Activated CD8-positive, alpha-beta T cell treated with anti-CD3 and anti-CD28 coated beads for 36 hours (primary cell): ENCODE measurements at places on chromosomes 11 and 22. TPM values are rescaled to one million over a fixed set of nuclear protein-coding genes. Genes with fewer than 3 reads are reported as not detected.
A peak's percentile ranks its signal among the peaks of the same experiment; 100 is the strongest.

CAT gene
- 24.8 TPM for total RNA-seq

GAB4 gene
- total RNA-seq, result not detected

ZNF70 gene
- total RNA-seq, result 1.7 TPM

DNA sequence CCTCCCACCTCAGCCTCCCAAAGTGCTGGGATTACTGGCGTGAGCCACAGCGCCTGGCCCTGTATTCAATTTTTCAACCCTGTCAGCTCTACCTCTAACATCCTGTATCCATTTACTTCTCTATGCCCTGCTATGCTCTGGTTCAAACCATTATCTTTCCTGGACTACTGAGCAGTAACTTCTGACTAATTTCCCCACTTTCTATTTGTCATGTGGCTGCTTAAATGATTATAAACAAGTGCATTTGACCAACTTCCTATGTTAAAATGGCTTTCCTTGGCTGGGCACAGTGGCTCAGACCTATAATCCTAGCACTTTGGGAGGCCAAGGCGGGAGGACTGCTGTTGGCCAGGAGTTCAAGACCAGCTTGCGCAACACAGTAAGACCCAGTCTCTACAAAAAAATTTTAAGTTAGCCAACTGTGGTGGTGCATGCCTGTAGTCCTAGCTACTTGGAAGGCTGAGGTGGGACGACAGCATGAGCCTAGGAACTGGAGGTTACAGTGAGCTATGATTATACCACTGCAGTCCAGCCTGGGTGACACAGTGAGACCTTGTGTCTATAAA lies 2.1 kb downstream of the MED19 start:
- H3K27ac ChIP-seq, result peak overlapping the region; percentile 14
- peak overlapping the region; percentile 1 for H3K4me3 ChIP-seq
- DNase-seq, result no peak
- peaks cover 43% of the 10 kb centered on the region for H3K4me1 ChIP-seq
- H3K36me3 ChIP-seq, result peaks cover 16% of the 10 kb centered on the region

OR5P2 gene
- not detected for total RNA-seq

TRIOBP gene
- 17.8 TPM for total RNA-seq

DNA sequence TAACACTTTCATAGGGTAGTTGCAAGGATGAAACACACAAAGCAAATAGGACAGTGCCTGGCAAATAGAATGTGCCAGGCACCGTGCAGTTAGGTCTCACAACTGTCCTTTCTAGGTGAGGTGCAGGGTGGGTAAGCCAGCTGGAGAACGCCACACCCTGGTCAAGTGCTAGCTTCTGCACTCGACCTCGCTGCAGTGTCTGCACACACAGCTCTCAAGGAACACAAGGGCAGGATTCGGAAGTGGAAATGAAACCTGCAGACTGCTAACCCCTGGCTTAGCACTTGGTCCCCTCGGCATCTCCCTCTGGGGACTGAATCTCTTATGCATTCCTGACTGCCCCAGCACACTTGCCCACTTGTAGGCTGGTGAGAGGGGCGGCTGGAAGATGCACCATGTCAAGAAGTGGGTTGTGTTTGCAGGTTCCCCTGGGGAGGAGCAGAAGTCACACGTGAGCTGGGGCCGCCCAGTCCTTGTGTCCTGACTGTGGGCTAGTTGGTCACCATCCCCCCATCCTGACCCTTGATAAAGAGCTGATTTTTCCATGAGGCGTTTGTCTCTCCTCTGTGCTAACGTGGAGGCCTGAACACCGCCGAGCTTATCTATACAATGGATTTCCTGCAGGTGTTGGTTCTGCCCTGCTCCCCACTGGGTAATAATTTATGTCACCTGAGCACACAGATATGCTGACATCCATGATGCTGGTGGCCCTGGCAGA lies 89.0 kb downstream of the MICAL2 start:
- peak overlapping the region; percentile 39 for H3K27ac ChIP-seq
- H3K36me3 ChIP-seq, result peaks cover 49% of the 10 kb centered on the region
- H3K4me1 ChIP-seq, result peaks cover 79% of the 10 kb centered on the region

- H3K4me3 ChIP-seq, result no peak overlapping the region
- no peaks in the 10 kb centered on the region for H3K4me1 ChIP-seq
- no peaks in the 10 kb centered on the region for H3K36me3 ChIP-seq
- no peak for DNase-seq
These were observed 57.7 kb downstream of the TEAD1 start for GRCh38 chr11:12731841-12732336.

- no peaks in the 10 kb centered on the region for H3K36me3 ChIP-seq
- H3K4me1 ChIP-seq, result no peaks in the 10 kb centered on the region
- peaks cover 2% of the 10 kb centered on the region for H3K27me3 ChIP-seq
- no peak overlapping the region for H3K4me3 ChIP-seq
- H3K27ac ChIP-seq, result no peak overlapping the region
These were observed 153.0 kb downstream of the MPPED1 start for GRCh38 chr22:43564859-43565258.

GRCh38 chr11:80586464-80586863 lies 1145.6 kb upstream of the TENM4 start:
- no peak overlapping the region for H3K4me3 ChIP-seq
- no peak overlapping the region for H3K27ac ChIP-seq
- no peaks in the 10 kb centered on the region for H3K36me3 ChIP-seq
- H3K4me1 ChIP-seq, result no peaks in the 10 kb centered on the region
- DNase-seq, result no peak

DNA sequence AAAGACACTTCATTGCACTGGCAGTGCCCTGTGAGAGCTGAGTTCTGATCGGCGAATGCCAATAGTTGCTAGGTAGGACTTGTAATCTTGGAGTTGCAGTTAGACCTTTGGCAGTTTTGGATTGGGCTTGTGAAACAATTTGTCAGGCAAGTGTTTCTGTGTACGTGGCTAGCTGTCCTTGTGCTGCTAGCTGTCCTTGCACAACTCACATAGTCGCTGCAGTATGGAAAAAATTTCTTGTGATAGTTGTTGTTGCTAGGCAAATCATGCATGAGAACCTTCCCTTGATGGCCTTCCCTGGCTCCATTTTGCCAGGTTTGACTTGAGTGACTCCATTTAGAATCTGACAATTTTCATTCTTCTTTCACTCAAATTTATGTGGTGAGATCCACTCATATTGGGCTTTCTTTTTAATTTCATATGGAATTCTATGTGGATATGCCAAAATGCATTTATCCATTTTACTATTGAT lies 140.7 kb downstream of the APIP start:
- H3K36me3 ChIP-seq, result no peaks in the 10 kb centered on the region
- H3K27me3 ChIP-seq, result peaks cover 23% of the 10 kb centered on the region
- H3K4me1 ChIP-seq, result no peaks in the 10 kb centered on the region
- no peak overlapping the region for H3K27ac ChIP-seq
- no peak for DNase-seq

DNA sequence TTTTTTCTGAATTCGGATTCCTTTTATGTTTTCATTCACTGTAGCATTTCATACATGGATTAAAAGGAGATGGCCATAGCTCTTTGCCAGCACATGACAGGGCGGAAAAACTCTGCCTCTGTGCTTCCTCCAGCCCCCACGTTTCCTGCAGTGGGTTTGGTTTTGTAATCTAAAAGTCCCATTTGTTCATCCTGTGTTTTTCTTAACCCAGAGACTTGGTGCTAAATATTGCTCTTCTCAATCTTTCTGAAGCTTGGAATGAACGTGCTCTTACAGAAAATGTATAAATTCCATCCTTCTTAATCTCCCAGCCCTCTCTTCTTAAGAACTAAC lies 89.9 kb downstream of the PPP6R3 start:
- H3K4me1 ChIP-seq, result peaks cover 66% of the 10 kb centered on the region
- no peaks in the 10 kb centered on the region for H3K27me3 ChIP-seq
- peak overlapping the region; percentile 69 for H3K4me3 ChIP-seq
- peak; percentile 68 for DNase-seq
- H3K36me3 ChIP-seq, result peaks cover 66% of the 10 kb centered on the region

DNA sequence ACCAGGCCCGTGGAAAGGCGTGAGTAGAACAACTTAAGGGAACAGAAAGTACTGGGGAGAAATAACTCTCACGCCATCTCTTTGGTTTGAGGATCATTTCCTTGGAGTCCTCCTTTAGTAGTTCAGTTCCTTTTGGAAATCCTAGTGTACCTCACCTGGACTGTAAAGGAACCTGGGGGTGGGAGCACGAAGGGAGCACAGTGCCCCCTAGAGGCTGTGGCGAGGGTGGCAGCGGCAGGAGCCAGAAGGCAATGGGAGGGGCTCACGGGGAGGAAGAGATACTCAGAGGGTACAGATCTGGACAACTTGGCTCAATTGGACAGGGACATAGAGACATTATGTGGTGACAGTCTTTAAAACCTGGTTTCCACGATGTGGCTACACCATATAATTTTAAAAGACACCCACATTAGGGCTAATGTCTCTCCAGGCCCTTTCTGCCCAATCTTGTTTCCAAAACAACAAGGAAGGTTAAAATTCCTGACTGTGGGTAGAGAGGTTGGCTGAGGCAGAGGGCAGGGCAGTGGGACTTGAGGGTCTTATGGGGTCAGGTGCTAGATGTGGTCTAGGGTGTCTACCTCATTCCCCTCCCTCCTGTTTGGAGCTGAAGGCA lies 87.0 kb downstream of the CSNK2A3 start:
- H3K4me3 ChIP-seq, result no peak overlapping the region
- H3K27me3 ChIP-seq, result peaks cover 12% of the 10 kb centered on the region
- no peak overlapping the region for H3K27ac ChIP-seq
- peak; percentile 74 for DNase-seq

SLC22A12 gene
- total RNA-seq, result not detected

DNA sequence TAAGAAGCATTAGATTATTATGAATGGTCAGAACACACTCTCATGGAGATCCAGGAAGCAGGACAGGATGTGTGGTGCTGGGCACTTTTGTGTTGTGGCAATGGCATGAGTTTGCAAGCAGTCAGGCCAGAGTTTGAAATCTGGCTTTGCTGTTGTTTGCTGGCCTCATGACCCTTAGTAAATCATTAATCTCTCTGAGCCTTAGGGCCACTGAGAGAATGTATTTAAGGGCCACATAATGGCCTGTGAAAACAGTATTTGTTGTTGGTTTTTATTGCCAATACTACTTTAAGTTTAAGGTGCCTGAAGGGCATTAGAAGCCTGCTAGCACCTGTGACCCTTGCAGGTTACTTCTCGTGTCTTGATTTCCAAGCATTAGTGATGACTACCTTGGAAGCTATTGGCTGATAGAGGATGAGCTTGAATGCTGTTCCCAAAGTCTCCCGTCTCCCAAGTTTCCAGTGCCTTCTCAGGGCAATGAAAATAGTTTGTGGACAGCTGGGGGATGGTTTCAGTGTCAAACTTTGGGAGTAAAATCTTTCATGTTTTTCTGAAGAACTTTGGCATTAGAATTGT lies 24.6 kb downstream of the STIM1 start:
- H3K27ac ChIP-seq, result peak overlapping the region; percentile 77
- DNase-seq, result no peak
- H3K36me3 ChIP-seq, result peaks cover 2% of the 10 kb centered on the region
- no peaks in the 10 kb centered on the region for H3K27me3 ChIP-seq
- no peak overlapping the region for H3K4me3 ChIP-seq

SCGB2A2 gene
- not detected for total RNA-seq

- peaks cover 11% of the 10 kb centered on the region for H3K36me3 ChIP-seq
- H3K27ac ChIP-seq, result no peak overlapping the region
- H3K4me1 ChIP-seq, result peaks cover 27% of the 10 kb centered on the region
- DNase-seq, result no peak
- no peak overlapping the region for H3K4me3 ChIP-seq
These were observed 21.2 kb downstream of the PACSIN2 start for GRCh38 chr22:42993651-42994275.

MFRP gene
- not detected for total RNA-seq

SMTNL1 gene
- total RNA-seq, result not detected

DNA sequence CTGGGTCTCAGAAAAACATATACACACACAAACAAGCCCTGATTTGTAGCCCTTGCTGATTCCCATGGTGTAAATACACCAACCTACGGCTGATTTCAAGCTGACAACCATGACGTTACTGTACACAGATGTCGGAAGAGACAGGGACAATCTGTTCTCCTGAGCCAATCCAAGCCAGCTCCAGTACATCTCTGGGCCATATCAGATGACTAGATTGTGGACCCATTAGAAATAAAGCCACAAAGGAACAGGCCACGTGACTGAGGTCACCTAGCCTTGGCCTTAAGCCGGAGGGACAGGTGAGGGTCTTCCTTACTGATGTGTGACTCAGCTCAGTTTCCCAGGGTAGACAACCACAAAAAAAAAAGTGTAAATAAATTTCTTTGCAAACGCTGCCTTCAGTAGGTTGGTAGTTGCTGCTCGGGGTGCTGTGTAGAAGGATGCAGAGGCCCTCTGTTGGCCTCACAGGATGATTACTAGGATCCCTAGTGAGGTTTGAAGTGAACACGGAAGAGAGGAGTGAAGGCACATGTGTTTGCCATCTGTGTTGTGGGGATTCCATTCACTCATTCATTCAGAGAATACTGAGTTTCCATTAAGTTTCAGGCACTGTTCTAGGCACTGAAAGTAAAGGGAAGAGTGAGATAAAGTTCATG lies 99.0 kb upstream of the LARGE1 start:
- H3K27me3 ChIP-seq, result no peaks in the 10 kb centered on the region
- H3K4me3 ChIP-seq, result no peak overlapping the region
- H3K27ac ChIP-seq, result no peak overlapping the region
- DNase-seq, result no peak
- no peaks in the 10 kb centered on the region for H3K36me3 ChIP-seq

CNGA4 gene
- 0.18 TPM for total RNA-seq

DNA sequence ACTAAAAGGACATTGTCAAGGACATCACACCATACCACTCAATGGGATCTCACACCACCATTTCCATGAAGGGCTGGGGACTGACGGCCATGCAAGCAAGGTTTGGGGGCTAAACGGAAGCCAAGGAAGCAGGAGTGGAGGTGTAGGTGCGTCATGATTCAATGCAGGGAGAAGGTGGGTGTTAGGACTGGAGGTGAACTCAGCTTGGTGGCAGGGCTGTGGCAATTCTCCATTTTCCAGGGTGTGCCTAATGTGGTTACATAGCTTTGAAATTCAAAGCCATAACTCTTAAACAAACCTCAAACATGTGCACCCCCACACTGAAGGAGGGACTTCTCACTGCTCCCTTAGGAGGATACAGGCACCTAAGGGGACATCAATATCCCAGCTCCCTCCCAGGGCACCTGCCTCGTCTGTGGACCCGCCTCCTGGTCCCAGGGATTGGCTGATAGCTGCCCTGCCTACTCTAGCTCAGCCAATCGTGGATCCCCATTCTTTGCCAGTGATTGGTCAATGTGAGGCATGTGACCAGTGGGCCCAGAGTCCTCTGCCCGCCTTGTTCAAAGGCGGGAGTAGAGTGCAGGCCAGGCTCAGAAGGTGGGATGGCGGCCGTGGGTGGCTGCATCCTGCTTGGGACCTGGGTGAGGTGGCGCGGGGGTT lies 64.6 kb downstream of the CTTN start:
- no peaks in the 10 kb centered on the region for H3K4me1 ChIP-seq
- DNase-seq, result peak; percentile 10
- no peak overlapping the region for H3K27ac ChIP-seq
- H3K4me3 ChIP-seq, result no peak overlapping the region
- no peaks in the 10 kb centered on the region for H3K36me3 ChIP-seq
- peaks cover 8% of the 10 kb centered on the region for H3K27me3 ChIP-seq
